ENCODE measurements at places on chromosomes 7 and 10.

DNA sequence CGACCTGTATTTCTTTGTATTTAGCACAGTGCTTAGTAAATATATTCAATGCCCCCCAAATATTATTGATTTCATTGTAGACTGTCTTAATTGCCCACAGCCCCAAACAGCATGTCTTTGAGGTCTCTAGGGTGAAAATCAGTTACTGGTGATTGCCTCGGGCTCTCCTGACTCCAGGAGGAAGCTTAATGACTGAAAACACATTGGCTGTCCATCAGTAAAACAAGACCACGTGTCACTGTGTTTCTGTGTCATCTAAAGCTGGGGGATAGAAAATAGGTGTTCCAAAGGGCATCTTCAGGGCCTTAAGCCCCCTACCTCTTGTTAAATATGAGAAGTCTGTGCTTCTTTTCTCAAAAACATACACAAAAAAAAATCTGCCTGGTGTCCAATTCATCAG lies 67.9 kb downstream of the CACNA2D1 start:
- DNase-seq = no peak

DNA sequence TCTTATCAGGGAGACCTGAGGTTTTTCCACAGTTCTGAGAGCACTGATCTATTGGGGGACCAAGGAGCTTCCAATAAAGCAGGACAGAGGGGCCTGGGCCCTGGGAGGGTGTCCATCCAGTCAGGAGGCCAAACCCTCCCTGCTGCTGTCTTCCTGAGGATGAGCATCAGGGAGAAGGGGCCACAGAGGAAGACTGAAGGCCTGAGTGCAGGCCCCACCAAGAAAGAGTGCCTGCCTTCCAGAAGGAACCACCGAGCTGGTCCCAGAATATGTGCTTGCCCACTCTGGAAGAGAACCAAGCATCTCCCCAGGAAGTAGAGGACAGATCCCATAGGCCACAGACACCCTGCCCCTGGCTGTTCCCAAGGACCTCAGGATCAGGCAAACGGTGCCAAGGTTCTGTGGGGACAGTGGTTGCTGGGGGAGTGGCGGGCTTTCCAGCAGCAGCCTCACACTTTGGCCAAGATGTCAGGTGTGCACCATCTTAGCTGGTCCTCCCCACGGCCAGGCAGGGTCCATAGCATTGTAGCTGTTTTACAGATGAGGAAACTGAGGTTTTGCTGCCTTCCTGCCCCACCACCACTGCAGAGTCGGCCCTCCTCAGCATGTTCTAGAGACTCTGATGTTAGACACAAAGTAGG lies 199.4 kb downstream of the GRID1 start:
- no peak for DNase-seq

GRCh38 chr7:13904007-13904406 lies 85.5 kb downstream of the ETV1 start:
- DNase-seq = no peak

DNA sequence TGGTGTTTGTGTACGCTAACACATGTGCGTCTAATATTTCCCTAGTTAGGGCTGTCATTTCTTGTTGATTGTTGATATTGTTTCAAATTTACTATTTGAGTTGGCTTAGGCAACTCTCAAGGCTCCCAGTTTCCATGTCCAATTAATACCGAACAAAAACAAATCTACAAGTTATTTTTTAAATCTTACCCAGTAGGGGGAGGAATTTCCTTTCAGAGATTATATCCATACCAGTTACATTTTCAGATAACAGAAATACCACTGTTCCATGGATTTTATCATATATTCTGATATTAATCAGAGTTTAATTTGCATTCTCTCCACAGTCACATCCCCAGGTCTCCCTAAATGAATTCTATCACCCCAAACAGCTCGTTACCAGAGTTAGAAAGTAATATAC lies 7.2 kb upstream of the AKR1B10 start:
- DNase-seq = no peak

GRCh38 chr7:96697822-96698221 lies 11.8 kb downstream of the SEM1 start:
- DNase-seq = no peak

DNA sequence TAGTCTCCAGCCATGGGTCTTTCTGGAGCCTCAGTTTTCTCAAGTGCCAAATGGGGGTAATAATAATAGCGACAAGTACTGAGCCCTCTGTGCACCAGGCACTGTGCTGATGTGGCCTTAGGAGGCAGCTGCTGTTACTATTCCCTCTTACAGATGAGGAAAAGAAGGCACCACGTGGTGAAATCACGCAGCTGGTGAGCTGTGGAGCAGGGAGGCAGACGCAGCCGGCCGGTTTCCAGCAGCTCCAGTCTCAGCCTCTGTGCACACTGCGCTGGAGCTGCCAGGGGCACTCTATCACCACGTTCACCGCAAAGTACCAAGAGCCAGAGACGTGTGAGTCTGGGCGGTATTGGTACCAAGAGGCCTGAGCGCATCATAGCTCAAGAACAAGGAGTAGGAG lies 9.6 kb downstream of the PYROXD2 start:
- no peak for DNase-seq

Data from hematopoietic multipotent progenitor cell treated with erythropoietin and hydrocortisone succinate and interleukin-3 and kit ligand, for 15 days (in vitro differentiated cells).